ENCODE measurements at places on chromosomes 1 and 21.

DNA sequence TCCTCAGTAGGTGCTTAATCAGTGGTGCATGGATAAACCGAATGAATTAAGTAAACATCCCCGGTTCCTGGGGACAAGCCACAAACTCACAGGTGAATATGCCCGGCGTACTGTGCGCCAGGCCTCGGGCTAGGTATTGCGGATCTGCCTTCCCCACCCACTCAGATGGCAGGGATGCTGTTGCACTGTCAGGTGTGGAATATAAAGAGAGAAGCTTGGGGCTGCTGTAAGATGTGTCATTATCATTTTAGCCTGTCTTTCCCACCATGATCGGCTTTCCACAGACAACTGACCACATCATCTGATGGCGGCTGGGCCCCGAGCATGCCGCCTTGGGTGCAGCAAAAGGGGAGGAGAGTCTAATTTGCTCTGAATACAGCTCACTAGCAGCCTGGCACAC is 45.4 kb upstream of the LRP8 start:
- DNase-seq: no peak

DNA sequence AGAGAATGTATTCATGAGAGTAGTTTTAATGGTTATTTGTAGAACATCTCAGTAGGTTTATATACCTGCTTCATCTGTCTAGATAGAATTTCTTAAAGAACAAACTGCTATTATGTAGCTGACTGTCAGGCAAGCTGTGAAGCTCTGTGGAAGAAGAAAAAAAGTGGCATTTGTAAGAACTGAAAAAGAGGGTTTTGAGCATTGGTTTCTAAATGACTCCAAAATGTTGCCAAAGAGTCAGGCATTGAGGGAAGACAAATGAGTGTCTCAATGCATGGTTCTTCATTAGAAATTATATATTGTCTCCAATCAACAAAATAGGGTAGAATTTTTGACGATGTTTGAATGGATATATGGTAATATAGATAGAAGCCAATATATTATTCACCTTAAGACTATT is 1276.1 kb downstream of the KCNT2 start:
- DNase-seq: no peak

DNA sequence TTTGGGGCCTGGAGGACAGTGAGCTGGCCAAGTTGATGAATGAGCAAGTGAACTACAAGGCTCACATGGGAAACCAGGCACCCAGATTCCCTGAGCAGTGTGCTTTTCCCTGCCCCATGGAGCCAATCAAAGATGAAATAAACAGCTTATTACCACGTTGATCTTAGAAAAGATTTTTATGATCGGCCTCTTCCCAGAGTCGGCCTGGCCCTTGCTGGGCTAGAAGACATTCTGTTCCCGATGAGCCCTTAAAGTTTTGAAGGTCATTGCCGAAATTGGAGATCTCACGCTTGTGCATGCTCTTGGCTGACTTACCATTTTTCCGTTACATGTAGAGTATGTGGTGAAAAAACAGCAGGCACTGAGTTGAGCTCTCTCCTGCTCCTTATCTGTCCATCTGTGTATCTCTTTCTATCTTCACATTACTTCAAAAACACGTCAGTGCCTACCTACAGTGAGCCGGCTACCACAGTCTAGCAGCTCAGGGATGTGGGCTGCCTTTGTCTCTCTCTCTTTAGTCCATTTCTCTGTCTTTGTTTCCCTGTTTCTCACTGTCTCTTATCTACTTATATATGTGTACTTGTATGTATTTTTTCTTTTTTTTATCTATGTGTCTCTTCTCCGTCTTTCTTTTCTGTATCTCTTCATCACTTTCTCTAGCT is 248.8 kb upstream of the USP24 start:
- DNase-seq: no peak

GRCh38 chr21:36156815-36157670 is at the start of gene DOP1B:
TSS of gene DOP1B (plus strand) at chr21:36156824. CDS start at chr21:36164734, 7,910 bp downstream.
- no peak for DNase-seq

- no peak for DNase-seq
Observed at GRCh38 chr1:151976858-151977257, 16.8 kb downstream of the S100A10 start.

DNA sequence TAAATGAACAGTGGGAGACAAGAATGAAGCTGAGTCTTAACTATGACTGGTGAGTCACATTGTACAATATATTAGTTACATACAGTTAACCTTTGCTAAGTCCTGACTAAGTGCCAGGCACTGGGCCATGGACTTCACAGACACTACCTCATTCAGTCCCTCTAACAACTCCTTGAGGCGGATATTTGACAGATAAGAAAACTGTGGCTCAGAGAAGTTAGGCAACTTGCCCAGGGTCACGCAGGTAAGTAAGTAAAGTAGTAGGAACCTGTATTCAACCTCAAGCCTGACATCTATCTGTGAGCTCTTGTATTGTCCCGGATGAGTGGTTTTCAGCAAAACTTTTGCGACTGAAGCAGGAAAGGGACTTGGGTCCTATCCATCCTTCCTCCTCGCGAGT is 62.1 kb downstream of the GNG12 start:
- peak; percentile 45 for DNase-seq

- no peak for DNase-seq
Observed at GRCh38 chr21:46056450-46056903, 41.4 kb upstream of the COL6A2 start.

DNA sequence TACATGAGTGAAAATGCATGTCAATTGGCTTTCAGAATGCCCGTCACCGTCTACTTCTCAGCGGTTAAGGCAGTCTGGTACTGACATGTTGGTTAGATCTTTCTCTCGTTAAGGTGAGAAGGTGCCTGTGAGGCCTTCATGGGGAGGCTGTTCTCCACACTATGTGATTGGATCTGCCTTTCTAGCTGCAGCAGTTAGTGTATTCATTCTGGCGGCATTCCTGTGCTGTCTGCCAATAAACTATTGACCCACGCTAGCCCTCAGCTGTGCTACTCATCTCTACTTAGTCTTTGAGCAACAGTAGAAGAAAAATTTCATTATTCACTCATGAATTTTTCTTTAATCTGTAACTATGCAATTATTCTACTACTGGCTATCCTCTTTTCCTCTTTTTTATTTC is 32.0 kb downstream of the CCSAP start:
- no peak for DNase-seq

DNA sequence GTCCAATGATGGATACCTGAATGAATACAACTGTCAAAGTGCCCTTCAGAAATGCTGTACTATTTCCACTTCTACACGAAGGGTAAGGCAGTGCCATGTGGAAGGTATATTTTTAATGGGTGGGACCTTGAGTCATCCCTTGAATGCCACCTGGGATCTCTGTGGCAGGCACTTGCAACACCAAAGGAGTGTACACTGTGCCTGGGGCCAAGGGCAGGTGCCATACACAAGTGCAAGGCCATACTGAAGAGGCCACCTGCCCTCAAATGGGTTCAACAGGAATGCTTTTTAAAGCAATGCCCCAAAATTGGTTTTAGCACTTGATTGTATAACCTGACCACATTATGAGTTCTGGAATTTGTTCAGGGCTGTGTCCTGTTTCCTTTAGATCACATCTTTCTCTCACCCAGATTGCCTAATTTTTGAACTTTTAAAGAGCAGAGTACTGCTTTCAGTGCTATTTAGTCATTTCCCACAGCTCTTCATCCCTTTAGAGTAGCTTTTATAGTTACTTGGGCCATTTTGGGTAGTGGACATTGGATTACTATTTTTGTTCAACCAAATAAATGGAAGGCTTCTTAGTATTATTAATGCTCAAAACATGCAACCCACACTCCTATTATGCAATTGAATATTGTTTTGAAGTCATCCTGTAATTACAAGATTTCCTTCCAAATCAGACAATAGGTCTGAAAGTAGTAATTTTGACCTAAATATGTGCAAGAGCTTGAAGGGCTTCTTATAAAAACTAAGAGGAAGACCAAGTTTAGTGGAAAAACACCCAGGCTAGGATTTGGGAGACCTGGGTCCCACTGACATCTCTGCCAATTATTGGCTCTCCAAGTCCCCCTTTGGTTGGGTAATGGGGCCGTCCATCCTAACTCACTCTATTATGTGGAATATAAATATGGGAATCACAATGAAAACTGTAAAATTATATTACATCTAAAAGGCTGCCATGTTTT is 57.2 kb downstream of the LEPR start:
- no peak for DNase-seq

DNA sequence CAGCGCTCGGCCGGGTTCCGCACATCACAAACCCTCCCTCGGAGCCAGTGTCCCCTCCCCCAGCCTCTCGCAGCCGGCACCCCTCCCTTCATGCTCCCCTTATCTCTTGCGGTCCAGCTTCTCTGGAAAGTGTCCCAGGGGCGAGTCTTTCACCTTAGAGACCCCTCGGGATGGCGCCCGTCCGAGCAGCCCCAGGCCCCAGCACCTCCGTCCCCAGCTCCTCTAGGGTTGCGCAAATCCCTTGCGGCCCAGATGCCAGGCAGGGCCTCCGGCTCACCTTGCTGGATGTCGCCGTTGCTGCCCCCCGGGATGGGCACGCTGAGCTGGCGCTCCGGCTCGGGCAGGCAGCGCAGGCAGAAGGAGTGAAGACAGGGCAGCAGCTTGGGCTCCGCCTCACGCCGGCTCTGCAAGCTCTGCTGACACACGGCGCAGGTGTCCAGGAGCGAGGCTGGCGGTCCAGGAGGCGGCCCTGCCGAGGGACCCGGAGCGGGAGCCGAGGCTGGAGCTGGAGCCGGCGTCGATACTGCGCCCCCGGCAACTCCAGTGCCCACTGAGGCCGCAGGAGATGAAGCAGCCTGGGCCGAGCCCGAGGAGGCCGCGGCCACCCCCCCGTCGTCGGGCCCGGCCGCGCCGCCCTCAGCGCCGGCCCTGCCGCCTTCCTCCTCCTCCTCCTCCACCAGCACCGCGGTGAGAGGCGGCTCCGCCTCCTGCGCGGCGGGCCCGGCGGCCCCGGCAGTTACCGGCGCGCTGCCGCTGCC is 550 bp downstream of the TRIM33 start:
- DNase-seq: peak; percentile 59

- no peak for DNase-seq
Observed at GRCh38 chr1:20686883-20687725, 25.9 kb upstream of the DDOST start.

DNA sequence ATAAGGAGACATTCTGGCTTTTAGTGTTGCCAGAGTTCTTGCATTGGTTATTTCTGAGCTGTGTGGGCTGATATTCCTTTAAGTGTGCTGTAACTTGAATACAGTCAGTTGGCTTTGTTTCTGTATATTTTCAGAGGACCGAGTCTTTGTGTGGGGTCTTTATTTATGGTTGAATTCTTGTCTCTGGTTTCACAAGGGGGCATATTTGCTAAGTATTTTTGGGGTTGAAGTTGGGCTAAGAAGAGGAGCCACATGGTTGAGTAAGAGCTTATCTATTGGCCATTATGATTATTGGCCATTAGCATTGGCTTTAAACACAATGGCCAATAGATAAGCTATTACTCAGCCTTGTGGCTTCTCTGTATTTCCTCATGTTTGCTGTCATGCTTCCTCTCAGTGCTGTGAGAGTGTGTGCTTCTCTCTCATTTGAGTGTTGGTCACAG is 26.3 kb upstream of the PTGFR start:
- no peak for DNase-seq

- no peak for DNase-seq
Observed at GRCh38 chr1:228272331-228272791, 64.5 kb downstream of the OBSCN start.

- no peak for DNase-seq
Observed at GRCh38 chr1:110647254-110647891, 27.4 kb downstream of the KCNA3 start.

- DNase-seq: no peak
Observed at GRCh38 chr1:225637651-225638199, 15.2 kb downstream of the ENAH start.

- no peak for DNase-seq
Observed at GRCh38 chr1:113103048-113103447, 30.1 kb downstream of the LRIG2 start.

DNA sequence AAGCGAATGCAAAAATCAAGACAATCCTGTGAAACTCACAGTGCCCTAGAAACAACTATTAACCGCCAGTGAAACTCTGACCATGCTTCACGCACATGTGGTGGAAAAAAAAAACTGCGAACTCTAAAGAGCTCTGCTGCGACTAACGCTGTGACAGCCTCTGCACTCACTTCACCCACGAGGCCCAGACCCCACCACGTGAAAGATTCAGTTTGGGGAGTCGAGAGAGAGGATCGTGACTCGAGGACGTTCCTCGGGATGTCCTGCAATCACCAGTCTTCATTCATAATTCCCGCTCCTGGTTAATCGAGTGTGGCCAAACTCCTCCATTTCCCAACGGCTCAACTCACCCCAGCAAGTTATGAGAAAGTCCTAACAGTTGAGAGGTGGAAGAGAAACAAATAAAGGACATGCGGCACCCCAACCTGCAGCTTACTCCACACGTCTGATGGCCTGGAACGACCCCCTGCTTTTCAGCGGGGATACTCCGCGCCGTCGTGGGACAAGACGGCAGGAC is 1.1 kb downstream of the SERBP1 start:
- DNase-seq: peak; percentile 36

GRCh38 chr1:27154469-27154990 is 395 bp downstream of the SLC9A1 start:
- no peak for DNase-seq

- DNase-seq: no peak
Observed at GRCh38 chr21:44450999-44451398, 4.3 kb upstream of the LRRC3 start.

DNA sequence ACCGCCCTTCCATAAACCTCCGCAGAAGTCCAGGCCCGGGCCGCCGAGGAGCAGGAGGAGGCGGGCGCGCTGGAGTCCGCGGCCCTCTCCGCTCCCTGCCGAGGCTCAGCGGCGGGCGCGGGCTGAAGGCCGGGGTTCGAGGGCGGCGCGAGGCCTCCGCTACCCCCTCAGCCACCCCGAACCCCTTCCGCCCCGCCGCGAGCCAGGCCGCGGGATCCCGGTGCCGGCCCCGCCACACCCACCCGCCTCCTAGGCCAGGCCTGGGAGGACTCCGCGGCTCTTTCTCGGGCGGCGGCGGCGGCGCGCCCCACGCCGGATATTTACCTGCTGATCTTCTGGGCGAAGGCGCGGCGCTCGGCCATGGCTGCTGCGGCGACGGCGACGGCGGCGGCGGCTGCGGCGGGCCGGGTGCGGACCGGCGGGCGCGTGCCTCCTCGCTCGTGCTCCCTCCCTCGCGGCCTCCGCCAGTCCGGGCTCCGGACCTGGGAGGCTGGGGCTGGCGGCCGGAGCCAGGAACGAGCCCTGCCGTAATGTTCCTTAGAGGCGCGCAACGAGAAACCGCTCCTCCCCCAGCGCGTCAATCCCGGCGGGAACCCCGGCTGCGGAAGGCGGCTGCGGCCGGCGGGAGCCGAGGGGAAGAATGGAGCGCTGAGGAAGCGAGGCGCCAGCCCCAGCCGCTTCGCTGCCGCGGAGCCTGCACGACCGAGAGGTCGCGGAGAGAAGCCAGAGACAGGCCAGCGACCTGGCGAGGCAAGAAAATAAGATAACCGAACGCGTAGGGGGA is at the start of gene DOCK7:
TSS of gene DOCK7 (minus strand) at position 484 of the 784 bp plus-strand sequence. CDS start at position 362, 122 bp downstream.
- DNase-seq: peak; percentile 91

DNA sequence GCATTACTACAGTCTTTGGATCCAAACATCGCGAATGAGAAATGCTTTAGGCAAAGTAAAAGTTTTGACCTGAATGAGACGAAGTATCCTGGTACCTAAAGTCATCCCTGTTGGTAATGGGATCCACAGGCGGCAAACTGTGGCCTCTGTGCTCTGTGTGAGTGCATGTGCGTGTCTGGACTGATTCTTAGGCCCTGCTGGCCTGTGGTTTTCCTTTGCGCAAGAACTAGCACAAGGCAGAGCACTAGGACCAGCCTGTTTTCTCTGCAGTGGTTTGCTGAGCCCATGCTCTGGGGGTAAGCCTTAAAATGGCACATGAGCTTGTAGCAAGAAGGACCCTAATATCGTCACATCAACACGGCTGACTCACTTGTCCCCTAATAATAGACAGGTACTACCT is 251.2 kb downstream of the DSCAM start:
- no peak for DNase-seq

- DNase-seq: no peak
Observed at GRCh38 chr1:41396084-41396483, 34.9 kb downstream of the FOXO6 start.

Measured in HEK293T (cell line).